Activated B cell treated with CpG ODN at 0.5 μM for 24 hours (primary cell): ENCODE measurements at places on chromosomes 2 and 18.

DNA sequence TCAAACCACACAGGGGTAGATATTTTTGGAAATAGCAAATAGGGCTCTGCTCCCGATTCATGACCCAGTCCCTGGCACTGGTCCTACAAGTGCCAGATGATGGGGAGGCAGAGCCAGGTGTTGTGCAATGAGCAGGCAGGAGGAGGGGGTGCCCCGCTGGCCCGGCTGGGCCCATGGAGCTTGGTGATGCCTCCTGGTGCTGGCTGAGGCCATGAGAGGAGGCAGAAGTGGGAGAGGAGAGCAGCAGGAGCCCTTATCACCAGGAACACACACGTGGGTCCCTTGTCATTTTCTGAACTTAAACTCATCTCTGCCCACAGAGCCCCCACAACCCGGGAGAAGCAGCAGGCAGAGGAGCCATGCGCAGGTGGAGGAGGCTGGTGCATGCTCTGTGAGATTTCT, 90.5 kb upstream of the MAPK4 start:
- DNase-seq, result no peak

GRCh38 chr18:3583873-3584247, 133.9 kb downstream of the TGIF1 start:
- DNase-seq, result no peak

- DNase-seq, result no peak
Measured at GRCh38 chr18:74291472-74291770, 342 bp downstream of the CYB5A start.

DNA sequence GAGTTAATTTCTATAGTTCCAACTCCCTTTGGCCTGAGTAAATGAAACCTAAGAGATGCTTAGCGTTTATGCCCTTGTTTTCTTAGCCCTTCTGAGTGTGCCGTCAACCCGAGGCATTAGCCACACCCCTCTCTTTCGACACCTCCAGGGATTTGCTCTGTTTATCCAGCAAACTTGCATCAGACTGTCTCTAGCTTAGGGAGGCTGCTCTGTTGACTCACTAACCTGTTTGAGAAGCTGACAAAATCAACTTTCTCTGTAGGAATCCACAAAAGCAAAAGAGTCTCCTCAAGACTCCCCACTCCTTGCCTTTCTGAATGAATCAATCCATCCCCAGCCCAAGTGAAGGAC, 317.6 kb downstream of the TNS1 start:
- DNase-seq, result no peak

GRCh38 chr2:60547841-60548240, 5.6 kb downstream of the BCL11A start:
- DNase-seq, result no peak

- DNase-seq, result no peak
Measured at GRCh38 chr18:5370332-5370731, 74.8 kb upstream of the ZBTB14 start.

GRCh38 chr2:163417596-163418337, 318.0 kb downstream of the FIGN start:
- DNase-seq, result no peak

GRCh38 chr2:186426153-186427016, 59.7 kb upstream of the ZC3H15 start:
- DNase-seq, result no peak

DNA sequence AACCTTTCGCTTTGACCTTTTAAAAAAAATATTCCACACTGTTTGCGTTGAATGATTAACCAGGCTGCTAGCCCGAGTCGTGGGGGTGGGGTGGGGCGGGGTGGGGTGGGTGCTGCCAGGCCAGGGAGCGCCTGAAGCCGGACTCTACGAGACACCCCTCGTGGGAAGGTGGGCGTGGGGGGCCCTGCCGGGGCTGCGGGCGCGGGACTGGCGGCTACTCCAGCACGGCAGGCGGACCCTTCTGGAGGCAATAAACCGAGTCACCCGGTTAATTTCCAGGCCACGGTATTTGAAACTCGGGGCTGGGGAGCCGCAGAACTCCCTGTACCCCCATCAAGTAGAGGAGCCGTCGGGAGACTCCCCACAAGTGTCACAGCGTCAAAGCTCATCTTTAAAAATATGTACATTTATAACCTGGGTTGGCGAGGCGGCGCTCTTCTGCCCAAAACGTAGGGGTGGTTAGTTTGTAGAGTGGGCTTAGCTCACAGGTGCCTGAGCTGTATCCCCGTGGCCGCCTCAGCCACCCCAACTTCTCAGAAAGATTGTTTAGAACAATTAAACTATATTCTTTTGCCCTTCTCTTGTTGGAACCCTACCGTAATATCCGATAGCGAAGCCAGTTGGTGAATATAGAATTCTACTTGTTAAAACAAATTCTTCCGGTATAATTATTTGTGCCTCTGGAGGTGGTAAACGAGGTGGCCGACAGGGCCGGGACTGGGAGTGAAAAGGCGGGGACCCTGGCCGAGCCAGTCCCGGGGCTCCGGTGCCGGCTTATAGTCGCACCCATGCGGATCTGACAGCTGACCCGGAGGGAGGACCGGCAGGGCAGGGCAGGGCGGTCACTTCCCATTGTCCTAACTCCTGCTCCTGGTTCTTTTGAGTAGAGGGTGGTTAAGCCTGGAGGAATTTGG, 1.4 kb downstream of the B3GNT2 start:
- DNase-seq, result peak; percentile 26

DNA sequence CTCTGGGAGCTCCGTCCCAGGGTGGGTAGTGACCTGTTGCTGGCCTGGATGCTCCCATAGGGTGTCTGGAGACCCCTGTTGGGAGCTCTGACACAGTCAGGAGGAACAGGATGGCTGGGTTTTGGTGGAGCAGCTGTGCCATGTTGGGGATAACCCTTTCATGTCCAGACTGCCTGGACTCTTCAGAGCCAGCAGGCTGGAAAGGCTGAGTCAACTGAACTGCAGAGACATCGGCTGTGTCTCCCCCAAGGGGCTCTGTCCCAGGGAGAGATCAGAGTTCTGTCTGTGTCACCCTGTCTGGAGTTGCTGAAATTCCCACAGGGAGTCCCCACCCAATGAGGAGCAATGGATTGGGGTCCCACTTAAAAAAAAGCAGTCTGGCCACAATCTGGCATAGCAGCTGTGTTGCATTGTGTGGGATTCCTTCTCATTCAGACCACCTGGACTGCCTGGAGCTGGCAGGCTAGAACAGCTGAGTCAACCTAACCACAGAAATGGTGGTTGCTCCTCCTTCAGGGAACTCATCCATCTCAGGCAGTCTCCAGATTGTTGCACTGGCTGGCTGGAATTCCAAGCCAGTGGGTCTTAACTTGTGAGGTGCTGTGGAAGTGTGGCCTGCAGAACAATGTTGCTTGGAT, 37.2 kb downstream of the AGPS start:
- DNase-seq, result no peak

DNA sequence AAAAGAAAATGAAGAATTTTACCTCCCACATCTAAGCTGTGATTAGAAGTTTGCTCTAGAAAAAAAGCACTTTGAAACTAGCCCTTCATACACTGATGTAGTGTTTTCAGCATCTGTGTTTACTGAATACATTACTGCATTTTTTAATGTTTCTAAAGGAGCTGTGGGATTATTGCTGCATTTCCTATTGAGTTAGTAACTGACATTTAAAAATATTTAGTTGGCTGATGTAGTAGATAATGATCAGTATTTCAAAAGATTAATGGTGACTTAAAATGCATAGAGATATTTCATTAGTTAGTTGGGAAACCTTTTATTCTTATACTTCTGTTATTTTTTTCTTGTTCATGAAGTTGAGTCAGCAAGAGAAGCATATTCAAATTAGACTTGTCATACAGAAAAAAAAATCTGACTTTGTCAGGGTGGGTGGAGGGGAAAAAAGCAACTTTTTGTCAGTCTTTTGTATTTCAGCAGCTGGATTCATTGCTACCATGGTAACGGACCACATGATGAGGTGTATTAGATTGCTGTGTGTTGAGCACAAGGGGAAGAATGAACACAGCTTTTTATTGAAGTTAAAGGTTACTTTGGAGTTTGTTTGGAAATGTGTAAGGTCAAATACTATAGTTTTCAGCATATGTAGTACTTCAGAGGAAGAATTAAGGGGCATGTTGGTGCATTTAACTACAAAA, at the start of gene DTNA:
TSS of gene DTNA (plus strand) at position 549 of the 692 bp plus-strand sequence. CDS start 45,679 bp downstream, outside the sequence.
- DNase-seq, result no peak

DNA sequence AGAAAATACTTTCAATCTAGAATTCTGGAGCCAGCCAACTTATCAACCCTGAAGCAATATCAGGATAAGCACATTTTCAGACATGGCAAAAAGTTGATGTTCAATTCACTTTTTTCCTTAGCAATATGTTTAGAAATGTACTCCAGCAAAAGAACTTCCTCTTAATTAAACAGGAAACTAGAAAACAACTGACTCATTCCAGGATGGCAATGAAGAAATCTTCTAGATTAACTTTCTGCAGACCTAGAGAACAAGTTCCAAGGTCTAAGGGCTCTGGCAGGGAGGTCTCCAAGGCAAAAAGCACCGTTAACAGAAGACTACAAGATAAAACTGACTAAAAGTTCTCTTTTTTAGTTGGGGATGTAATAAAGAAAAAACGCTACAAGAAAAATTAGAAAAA, 69.2 kb upstream of the VWC2L start:
- DNase-seq, result no peak

GRCh38 chr2:3406501-3406900, 27.0 kb downstream of the TRAPPC12 start:
- DNase-seq, result no peak

DNA sequence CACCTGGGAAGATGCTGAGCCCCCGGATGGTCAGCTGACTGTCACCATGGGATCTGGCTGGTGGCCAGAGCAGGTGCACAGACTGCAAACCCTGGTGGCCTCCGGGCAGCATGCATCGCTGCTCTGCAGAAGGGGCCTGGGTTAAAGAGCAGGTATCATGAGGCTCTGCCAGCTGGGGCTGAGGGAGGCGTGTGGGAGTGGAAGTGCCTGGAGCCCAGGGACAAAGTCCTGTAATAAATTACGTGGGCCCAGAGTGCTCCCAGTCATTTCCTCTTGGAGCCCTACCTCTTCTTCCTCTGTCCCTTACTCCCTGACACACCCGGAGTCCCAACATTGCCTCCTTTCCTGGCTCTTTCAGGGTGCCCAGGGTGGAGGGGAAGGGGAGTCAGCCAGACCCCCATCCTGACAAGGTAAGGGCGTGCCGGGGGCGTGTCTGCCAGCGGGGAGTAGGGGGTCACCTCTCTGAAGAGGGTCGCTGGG, at the start of gene MYO7B:
TSS of gene MYO7B (plus strand) at position 262 of the 480 bp plus-strand sequence. CDS start 24,040 bp downstream, outside the sequence.
- no peak for DNase-seq

DNA sequence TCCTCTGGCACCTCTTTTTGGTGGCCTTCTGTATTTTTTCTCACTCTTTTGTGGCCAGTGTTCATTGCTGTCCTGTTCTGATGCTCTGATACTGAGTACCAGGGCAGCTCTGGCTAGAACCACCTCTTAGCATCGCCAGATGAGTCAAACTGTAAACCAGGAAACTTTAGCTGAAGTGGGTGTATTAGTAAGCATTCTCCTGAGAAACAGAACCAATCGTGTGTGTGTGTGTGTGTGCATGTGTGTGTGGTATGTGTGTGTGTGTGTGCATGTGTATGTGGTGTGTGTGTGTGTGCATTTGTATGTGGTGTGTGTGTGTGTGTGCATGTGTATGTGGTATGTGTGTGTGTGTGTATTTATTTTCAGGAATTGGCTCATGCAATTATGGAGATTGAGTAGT, 166.3 kb upstream of the SKOR2 start:
- no peak for DNase-seq

DNA sequence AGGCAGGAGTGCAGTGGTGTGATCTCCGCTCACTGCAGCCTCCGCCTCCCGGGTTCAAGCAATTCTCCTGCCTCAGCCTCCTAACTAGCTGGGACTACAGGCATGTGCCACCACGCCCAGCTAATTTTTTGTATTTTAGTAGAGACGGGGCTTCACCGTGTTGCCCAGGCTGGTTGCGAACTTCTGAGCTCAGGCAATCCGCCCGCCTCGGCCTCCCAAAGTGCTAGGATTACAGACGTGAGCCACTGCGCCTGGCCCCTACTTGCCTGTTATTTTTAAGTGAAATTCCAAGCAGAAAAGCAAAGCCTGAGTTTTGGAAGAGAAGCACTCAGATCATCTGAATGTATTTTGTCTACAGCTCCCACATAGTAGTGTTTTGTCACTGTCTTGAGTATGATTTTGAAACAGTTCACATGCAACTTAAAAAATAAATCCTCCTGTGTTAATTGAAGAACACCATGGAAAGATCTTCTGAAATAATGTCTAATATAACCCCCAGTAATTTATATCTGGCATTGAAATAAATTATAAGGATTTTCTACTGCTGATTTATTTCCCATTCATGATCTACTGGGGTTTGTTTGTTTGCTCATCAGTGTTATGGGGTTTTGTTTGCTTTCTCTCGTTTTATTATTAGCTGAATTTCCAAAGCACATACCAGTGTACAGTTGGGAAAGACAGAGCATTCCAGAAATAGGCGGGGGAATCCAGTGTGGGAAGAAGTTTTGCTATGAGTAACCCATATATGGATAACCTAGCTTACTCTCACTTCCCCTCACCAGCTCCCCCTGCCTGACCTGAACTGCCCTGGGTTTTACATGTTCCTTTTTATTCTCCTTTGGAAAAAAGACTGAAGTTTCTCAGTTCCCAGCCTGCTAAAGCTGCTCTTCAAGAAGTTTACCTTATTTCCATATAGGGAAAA, 80.1 kb upstream of the MAP3K20 start:
- no peak for DNase-seq

DNA sequence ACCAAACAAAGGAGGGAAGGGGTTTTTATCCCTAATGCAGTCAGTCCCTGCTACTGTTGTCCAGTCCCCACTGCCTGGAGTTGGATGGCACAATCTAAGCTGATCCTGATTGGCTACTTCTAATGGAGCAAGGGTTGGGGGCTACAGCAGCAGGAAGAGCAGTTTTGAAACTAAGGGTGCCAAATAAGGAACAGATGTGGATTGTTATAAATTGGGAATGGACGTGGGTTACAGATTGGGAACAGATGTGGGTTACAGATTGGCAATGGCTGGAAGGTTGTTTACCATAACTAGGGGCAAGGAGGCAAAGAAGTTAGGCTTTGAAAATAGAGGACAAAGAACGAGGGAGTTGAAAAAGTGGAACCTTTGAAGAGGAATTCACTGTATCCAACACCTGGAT, 16.0 kb upstream of the PROM2 start:
- DNase-seq, result no peak

GRCh38 chr18:6757931-6758330, 28.4 kb downstream of the ARHGAP28 start:
- no peak for DNase-seq

GRCh38 chr2:17303054-17303453, 215.2 kb downstream of the RAD51AP2 start:
- DNase-seq, result no peak

- DNase-seq, result no peak
Measured at GRCh38 chr2:229375251-229375650, 104.2 kb upstream of the PID1 start.

GRCh38 chr18:78703291-78703690, 276.3 kb upstream of the SALL3 start:
- no peak for DNase-seq

GRCh38 chr2:241271706-241272302, 43.7 kb downstream of the HDLBP start:
- DNase-seq, result peak; percentile 52
